ENCODE measurements at places on chromosomes 3 and 15.

DNA sequence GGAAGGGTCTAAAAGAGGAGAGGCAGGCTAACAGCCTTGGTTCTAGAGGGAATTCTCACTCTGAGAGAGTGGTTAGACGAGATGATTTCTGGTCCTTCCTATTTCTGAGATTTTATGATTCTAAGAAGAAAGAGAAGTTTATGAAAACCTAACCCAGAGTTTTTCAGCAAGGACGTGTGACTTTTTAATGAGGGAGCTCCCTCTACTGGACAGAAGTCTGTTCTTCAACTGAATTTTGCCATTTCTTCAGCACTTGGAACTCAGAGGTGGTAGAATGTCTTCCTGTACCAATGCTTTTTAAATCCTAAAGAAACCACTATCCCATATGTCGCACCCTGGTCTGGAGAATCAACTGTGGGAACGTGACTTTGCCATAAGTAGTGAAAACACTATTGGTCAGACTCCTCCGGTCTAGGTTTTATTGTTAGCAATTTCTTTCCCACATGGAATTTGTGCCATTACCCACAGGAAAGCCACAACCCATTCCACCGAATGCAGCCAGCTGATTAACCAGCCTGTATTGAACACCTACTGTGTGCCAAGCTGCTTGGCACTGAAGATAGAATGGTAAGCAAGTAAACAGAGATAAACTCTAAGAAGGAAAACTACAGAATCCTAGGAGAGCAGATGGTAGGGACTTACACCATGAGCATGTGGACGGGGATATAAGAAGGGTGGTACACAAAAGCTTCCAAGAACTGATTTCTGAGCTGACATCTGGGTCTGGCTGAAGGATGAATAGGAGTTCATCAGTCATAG lies 199.5 kb upstream of the LMCD1 start:
- no peak for DNase-seq

DNA sequence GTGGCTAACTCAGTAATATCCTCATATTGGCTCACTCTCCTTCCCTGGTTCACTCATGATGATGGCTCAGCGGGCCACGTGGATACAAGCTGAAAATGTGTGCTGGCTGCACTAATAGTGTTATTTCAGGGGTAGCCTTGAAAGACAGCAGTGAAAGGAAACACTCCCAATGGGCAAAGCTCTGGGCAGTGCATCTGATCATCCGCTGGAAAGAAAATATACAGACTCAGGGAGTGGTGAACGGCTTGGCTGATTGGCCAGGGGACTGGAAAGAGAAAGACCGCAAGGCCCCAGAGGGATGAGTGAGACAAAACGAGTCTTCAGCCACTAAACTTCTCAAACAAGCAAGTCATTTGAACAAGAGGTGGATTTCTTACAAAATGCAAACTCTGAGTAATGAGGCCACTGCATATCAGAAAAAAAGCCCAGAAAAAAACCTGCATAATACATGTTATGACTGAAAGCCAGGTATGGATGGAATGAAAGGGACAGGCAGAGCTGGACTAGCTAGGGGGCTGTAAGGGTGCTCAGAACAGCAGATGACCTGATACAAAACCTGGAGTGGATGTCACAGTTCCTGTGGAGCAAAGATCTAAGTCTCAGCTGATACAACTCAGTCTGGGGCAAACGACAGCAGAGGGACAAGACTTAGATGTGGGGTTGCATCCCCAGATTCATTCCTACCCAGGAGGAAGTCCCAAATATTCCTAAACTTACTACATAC lies 33.3 kb downstream of the CMTM6 start:
- no peak for DNase-seq

DNA sequence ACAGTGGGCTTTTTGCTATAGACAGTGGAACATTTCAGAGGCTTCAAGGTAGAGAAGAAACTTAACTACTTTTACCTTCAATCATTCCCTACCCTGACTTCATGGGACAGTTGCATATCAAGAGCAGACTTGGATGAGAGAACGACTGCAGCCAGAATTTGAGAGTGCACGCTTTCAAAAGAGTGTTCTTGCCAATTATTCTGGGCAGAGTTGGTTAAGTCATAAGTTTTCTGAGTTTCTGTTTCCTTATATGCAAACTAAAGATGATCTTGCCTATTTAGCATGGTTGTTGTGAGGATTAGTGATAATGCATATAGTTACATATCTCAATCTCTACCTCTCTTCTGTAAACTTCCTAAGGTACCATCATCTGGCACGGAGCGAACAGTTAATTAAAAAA lies 7.6 kb downstream of the SLC9A9 start:
- no peak for DNase-seq

DNA sequence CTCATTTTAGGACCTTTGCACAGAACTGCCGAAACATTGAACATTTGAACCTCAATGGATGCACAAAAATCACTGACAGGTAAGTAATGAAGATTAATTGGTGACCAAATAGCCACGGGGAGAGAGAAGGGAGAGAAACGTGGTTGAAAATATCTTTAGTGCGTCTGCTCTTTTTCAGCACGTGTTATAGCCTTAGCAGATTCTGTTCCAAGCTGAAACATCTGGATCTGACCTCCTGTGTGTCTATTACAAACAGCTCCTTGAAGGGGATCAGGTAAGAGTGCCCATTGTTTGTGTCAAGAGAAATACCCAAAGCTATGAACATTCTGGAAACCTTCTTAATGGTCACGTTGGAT lies 67.1 kb downstream of the UBP1 start:
- no peak for DNase-seq

DNA sequence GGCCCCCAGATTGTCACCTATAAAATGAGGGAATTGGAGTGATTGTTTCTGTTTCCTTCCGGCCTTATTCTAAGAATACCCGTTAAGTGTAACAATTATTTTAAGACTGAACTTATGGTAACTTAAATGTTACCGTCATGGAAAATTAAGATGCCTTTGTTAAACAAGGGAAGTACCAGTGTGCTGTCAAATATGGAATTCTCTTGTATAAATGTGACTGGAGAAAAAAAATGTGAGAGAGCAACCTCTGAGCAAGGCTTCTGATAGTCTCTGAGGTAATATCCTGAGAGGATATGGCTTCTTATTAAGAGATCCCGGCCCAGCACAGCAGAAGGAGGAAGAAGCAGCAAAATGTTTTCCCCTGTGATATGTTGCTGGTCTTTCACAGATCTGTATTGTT lies 480.7 kb upstream of the ADAMTS9 start:
- no peak for DNase-seq

- no peak for DNase-seq
Observed at GRCh38 chr3:146577662-146578061, 27.5 kb downstream of the PLSCR5 start.

DNA sequence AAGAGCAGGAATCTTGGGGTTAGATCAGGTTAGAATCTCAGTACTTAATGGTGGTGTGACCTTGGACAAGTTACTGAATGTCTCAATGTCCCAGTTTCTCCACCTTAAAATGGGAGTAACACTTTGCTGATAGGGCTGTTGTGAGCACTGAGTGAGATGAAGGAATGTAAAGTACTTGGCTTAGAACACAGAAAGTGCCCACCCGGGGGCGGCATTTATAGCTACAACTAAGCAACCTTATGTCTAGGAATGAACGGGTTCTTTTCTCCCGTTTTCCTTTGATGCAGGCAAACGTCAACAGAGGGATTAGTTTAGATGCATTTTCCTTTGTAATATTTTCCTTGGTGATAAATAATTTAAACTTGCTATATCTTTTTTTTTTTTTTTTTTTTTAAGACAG lies 176.6 kb downstream of the USP13 start:
- DNase-seq = no peak

DNA sequence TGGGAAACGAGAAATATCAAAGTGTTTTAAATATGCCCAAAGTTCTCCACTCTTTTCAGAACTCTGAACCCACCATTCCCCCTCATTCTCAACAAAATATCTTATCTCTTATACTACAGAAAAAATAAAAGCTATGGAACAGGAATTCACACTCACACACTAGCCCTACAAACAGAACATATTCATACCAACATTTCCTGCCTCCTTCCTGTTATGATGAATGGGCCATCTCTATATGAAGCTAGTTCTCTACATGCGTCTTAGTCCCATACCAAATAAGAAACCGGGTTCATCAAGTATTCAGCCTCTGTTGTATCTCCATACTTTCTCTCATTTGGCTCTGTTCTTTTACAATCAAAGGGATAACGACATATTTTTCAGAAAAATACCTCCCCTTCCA lies 72.6 kb downstream of the PLSCR2 start:
- no peak for DNase-seq

GRCh38 chr3:175980486-175981090 lies 1121.5 kb downstream of the NAALADL2 start:
- DNase-seq = no peak

- no peak for DNase-seq
Observed at GRCh38 chr3:150370122-150370602, 37.9 kb upstream of the TSC22D2 start.

GRCh38 chr15:58597943-58598828 lies 151.3 kb downstream of the ADAM10 start:
- DNase-seq = no peak

- DNase-seq = no peak
Observed at GRCh38 chr3:186110975-186111974, 2.4 kb upstream of the ETV5 start.

GRCh38 chr3:184632551-184633236 lies 71.1 kb downstream of the EPHB3 start:
- no peak for DNase-seq

- DNase-seq = no peak
Observed at GRCh38 chr15:70714565-70714964, 48.8 kb downstream of the UACA start.

DNA sequence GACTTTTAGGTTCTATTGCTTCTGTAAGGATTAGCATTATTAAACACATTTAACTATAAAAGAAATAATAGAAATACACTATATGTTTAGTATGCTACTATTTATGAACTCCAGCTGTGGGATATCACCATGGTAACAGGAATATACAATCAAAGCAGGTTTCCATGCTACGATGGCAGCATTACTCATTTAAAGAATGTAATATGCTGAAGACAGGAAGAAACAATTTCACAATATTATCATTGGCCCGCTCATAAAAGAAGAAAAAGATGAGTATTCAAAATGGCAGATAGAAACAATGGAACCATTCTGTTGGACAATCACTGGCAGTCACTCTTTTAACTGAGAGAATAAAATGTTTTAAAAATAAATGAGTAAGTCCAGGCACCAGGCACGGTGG lies 153.4 kb downstream of the CBLB start:
- DNase-seq = no peak

GRCh38 chr3:33911525-33912322 lies 113.3 kb downstream of the PDCD6IP start:
- DNase-seq = no peak

DNA sequence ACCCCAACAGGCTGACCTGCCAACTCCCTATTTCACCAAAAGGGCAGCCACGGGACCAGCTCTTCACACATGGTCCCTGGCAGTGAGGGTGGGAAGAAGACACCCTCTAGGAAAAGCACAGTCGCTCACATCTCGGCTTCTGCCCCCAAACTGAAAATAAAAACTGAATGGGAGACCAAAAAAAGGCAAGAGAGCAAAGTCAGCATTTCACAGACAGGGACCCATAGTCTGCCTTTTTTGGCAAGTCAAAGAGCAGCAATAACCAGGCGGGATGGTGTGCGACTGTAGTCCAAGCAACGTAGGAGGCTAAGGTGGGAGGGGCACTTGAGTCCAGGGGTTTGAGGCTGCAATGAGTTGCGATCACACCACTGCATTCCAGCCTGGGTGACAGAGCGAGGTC lies 154.1 kb downstream of the ADAMTS17 start:
- DNase-seq = no peak
